Hematopoietic multipotent progenitor cell treated with erythropoietin and hydrocortisone succinate and interleukin-3 and kit ligand, for 8 days (in vitro differentiated cells): ENCODE measurements at places on chromosomes 13 and 19.

- DNase-seq = peak; percentile 100
Observed at GRCh38 chr19:40285353-40286234, 449 bp upstream of the AKT2 start.

DNA sequence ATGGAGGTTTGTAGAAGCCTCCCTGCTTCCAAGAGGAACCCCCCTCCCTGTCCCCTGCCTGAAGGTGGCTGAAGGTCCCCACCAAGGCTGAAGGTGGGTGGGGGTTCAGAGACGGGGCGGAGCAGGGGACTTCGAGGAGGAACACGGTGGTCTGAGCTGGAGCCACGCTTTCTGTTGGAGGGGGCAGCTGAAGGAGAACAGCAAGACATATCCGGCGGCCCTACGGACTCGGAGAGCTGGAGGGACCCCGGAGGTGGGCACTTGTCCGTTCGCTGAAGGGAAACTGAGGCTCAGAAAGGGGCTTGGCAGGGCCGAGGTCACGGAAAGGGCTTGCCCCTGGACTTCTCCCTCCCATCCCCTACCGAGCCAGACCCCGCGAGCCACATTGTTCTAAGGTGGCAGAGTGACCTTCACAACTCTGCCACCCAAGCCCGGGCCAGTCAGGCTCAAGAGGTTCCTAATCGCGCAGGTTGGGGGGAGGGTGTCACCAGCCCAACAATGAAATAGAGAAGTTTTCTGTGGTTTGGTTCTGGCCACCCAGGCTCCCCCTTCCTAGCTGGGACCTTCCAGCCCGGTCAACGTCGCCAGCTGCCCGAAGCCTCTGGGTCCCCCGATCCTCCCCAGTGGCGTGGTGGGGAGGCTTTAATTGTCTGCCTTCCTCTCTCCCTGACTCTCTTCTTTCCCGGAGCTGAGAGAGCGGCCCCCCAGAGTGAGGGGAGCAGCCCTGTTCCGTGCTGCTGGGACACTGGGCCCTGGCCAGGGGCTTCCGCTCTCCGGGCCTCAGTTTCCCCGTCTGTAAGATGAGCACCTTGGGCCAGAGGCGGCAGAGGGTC, 15.5 kb upstream of the KCNN1 start:
- DNase-seq = no peak

- DNase-seq = peak; percentile 73
Observed at GRCh38 chr13:37109051-37109678, 3.7 kb upstream of the CSNK1A1L start.

GRCh38 chr13:26568132-26568815, 10.8 kb downstream of the WASF3 start:
- DNase-seq = no peak

DNA sequence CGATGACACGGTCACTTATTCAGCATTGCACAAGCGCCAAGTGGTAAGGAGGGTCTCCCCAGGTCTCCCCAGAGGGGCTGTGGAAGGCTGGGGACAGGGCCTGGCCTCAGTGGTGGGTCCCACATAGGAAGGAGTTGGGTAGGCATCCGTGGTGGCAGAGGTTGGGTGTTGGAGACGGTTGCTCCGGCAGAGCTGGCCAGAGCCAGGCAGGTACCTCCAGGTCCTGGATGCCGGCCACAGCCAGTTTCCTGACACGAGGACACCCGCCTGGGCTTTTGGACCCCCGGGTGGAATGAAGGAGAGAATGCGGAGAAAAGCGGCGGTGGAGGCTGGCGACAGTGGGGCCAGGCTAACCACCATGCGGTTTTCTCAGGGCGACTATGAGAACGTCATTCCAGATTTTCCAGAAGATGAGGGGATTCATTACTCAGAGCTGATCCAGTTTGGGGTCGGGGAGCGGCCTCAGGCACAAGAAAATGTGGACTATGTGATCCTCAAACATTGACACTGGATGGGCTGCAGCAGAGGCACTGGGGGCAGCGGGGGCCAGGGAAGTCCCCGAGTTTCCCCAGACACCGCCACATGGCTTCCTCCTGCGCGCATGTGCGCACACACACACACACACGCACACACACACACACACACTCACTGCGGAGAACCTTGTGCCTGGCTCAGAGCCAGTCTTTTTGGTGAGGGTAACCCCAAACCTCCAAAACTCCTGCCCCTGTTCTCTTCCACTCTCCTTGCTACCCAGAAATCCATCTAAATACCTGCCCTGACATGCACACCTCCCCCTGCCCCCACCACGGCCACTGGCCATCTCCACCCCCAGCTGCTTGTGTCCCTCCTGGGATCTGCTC, 1.3 kb upstream of the FFAR1 start:
- DNase-seq = no peak

DNA sequence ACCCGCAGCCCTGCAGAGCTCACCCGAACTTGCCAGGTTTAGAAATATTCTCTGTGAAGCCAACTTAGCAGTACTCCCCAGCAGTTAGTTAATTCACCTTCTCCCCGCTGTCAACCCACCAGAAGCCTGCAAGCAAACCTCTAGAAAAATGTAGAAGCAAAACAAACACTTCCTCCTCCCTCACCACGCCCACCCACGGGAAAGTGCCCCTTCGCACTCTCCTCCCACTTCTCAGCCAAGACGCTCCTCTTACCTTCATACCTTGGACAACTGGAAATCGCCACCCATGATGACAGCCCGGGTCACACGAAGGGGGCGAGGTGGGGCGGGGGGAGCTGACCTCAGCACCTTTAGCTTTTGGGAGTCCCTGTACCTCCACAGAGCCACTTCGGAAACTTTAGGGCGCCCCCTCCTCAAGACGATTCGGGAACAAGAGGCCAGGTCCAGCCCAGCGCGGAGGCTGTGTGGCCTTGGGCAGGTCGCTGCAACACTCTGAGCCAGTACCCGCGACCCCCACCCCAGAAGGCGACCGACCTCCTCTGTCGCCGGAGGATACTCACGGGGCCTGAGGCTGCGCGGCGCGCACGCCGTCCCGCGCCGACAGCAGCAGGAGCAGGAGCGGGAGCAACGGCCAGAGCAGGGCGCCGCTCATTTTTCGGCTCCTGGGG, 485 bp downstream of the CPAMD8 start:
- no peak for DNase-seq

DNA sequence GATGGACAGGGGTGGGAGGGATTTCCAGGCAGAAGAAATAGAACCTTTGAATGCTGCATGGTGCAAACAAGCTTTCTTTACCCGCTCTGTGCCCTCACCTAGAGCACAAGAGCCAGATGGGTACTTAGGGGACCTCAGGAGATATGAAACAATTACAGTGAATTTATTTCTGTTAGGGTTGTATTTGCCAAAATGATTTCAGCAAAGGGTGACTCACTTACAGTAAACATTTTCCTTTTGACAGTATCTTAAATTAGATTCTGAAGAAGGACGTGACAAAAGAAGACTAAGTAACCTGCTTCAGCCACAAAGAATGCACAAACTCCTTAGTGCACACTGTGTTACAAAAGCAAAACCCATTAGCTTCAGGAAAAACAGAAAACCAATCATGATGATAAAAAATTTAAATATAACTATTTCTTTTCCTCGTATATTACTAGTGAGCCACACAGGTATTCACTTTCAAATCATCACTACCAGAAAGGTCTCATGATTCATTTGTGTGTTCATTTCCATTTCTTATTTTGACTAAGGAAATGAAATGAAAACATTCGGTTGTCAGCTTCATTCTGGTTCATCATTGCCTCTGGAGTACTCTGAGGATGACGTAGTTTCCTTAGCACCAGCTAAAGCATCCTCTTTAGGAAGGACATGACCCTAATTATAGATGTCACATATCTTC, 158.8 kb downstream of the NHLRC3 start:
- DNase-seq = no peak

DNA sequence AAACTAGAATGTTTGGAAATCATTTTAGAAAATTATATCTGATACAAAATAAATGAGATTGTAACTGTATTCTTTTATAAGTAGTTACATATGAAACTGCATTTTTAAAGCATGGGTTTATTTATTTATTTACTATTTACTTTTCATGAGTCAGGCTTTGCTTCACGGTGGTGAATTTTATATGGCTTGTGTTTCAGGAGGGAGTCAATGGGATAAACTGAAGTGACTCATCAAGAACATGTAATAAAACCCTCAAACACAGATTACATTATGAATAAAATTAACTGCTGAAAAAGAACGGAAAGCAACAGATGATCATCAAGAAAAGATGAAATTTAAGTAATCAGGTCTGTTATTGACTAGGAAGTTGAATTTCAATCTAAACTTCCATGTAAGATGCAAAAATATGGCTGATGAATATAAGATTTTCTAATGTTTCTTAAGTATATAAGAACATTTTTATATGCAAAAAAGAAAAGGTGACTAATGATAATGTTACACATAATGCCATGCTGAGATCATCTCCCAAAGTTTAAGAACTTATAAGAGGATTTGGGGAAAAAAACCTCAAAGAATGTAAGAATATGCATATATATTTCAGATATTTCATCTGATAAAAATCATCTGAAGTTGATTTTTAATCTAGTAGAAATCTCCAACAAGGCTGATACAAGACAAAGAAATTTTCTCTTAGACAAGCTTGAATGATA, 383.6 kb downstream of the SLITRK1 start:
- no peak for DNase-seq

GRCh38 chr19:18007044-18007916, 690 bp upstream of the ARRDC2 start:
- DNase-seq = peak; percentile 76

DNA sequence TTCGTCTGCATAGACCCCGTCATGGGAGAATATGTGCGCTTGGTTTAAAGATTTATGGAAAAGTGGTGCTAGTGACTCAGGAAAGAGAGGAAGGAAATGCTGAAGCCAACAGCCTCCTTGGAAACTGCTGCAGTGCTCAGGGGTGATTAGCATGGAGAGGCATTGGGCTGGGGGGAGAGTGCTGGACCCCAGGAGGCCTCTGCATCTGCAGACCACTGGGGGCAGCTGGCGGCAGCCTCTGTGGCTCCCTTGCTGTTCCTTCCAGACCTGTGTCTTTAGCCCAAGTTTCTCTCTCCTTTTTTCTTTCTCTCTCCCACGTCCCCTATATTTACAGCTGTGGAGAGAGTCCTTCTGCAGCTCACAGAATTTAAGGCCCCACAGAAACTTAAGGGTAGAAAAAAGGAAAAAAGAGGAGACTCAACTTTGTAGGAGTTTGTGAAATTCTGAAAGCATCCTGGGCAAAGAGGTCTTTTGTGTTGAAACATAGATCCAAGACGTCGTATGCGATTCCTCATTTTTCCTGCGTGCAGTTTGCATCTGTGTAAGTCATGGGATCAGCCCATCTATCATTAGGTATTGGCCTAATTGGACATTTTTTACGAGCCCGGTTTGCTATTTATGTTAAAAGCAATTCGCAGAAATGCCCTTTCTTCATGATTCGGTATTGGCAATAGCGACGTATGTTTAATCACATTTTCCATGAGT, 116.2 kb upstream of the ZNF536 start:
- DNase-seq = no peak

DNA sequence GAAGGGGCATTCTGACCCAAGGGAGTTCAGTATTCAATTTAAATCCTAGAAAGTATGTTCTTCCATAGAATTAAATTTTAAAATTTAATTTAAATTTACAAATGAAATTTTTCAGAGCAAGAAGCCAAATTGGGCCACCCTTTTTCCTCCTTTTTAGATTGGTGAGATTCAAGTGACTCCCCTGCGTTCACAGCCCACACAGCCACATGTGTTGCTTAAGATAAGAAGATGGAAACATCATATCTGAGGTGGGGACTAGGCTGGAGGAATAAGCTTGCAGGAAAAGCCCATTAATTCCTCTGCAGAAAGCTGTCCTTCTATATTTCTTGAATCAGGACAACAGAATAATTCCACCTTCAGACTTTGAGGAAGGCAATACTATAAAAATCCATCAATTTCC, 392.7 kb upstream of the ZNF507 start:
- DNase-seq = peak; percentile 67

DNA sequence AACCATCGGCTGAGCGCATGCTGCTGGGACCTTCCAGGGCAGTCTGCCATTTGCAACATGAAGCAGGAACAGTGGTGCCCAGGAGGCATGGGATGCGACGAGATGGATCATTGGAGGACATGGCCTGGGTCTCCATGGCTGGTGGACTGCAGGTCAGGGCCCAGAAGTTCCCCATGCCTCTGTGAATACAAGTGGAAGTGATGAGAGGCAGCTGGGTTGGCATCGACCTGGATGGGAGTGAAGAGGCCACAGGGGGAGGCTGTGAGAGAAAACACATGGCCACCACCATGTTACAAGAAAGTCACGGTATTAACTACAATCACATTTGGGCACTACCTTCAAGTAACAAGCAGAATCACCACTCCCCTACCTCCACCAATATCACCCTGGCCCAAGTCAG, 262.0 kb downstream of the FOXO1 start:
- no peak for DNase-seq

GRCh38 chr19:58581227-58582141, 8.3 kb upstream of the MZF1 start:
- peak; percentile 94 for DNase-seq

- DNase-seq = peak; percentile 91
Observed at GRCh38 chr19:45615795-45616703, 14.0 kb upstream of the GPR4 start.

DNA sequence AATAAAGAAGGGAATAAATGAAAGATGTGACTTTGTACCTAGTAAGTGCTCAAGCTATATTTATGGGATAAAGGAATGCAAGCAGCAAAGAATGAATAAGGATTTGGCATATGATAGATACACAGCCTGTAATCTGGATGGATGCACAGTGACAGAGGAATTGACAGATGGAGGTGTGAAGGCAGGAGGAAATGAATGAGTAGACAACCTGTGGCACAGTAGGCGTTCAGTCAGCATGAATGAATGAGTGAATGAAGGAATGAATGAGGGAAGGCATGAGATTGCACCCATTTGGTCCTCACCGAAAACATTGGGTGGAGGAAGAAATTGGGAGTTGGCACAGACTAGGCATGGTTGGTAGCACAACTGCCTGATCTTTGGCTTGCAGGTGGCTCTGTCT, 4.8 kb upstream of the PSMD8 start:
- no peak for DNase-seq

DNA sequence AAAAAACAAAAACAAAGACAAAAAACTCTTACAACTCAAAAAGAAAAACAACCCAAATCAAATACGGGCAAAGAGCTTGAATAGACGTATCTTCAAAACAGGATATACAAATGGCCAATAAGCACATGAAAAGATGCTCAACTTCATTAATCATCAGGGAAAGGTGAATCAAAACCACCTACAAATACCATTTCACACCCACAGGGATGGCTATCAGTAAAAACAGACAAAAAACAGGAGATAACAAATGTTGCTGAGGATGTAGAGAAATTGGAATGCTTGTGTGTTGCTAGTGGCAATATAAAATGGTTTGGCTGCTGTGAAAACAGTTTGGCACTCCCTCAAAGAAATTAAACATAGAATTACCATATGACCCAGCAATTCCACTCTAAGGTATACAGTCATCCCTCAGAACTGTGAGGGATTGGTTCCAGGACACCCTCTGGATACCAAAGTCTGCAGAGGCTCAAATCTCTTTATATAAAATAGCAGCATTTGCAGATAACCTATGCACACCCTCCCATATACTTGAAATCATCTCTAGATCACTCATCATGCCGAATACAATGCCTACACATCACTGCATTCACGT, 29.7 kb downstream of the MLLT1 start:
- DNase-seq = no peak

- DNase-seq = peak; percentile 98
Observed at GRCh38 chr19:45641274-45642105, 2.3 kb upstream of the EML2 start.
